ENCODE measurements at places on chromosomes 5 and 9.

DNA sequence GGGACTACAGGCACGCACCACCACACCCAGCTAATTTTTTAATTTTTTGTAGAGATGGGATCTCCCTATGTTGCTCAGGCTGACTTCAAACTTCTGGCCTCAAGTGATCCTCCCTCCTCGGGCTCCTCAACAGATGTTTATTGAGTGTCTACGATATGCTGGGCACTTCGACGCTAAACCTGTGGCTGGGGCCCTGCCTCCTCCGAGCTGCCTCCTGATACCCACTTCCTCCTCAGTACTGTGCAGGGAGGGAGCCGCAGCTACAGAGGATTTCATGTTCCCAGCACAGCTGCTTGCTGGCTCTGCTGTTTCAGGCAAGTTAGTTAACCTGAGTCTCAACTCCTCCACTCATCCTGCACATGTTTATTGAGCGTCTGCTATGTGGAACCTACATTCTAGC, 9.6 kb downstream of the AIF1L start:
- no peak for DNase-seq

- no peak for DNase-seq
These were observed 19.0 kb upstream of the SCAMP1 start for GRCh38 chr5:78341440-78341839.

- DNase-seq = no peak
These were observed 8.3 kb upstream of the YTHDC2 start for GRCh38 chr5:113505181-113505580.

DNA sequence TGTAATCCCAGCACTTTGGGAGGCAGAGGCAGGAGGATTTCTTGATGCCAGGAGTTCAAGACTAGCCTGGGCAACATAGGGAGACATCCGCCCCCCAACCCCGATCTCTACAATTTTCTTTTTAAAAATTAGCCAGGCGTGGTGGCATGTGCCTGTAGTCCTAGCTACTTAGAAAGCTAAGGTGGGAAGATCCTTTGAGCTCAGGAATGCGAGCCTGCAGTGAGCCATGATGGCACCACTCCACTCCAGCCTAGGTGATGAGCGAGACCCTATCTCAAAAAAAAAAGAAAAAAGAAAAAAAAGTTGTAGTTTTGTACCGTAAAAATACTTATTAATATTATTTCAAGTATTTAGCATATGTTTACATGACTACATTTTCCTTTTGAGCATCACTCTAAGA, 29.3 kb downstream of the TSSK1B start:
- DNase-seq = no peak

- DNase-seq = no peak
These were observed 289.9 kb downstream of the RAB3C start for GRCh38 chr5:58872670-58873273.

- no peak for DNase-seq
These were observed 103.1 kb downstream of the ATG10 start for GRCh38 chr5:82074950-82075349.

DNA sequence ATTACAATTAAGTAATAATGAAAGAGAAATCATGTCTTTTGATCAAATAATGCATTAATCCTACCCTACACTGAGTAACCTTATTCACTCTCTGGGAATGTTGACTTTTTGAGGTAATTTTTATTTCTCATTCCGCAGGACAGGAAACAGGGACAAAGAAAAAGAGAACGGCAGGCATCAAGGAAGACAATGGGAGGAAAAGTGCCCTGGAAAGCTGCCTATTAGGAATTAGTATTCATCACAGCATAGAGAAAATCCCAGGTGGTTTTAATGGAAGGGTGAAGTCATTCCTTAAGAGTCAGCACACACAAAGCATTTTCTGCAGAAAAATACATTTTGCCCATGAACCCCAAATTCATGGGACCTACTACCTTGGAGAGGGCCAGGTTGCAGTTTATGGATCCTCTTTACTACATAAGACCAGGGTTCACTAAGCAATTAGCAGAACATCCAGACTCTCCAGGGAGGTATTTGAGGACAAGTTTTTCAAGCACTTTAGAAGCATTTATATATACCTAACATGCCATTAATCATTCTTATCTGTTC, 9.4 kb downstream of the FSTL4 start:
- DNase-seq = no peak

DNA sequence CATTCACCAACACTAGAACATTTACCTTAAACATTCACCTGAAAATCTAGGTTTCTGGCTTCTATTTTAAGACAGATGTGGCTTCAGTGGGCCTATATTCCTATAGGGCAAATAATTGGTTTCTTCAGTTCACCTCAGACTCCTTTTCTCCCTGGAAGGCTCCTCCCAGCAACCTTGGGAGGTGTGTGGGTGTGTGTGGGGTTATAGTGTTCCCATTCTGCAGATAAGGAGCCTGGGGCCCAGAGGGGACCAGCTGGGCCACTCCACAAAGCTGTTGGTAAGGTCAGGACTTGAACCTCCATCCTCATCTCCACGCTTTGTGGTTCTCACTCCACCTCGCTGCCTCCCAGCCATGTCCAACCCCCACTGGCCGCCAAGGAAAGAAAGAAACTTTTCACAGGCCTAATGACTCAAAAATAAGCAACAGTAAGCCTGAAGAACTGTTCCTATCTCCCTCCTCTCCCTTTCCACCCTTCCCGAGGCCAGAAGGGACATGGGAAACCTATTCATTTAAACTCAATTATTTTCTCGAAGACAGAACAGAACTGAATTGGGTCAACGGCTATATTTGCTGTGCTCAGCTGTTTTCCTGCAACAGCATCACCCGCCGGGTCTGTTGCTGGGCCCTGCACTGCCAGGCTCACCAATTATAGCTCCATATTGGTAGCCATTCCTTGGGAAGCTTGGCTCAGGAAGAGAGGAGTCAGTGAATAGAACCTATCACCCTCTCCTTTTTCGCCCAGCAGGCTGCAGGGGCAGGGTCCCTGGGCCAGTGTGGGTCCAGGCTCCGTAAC, 78.5 kb downstream of the DAB2IP start:
- DNase-seq = no peak

- DNase-seq = no peak
These were observed 668.6 kb upstream of the DMAC1 start for GRCh38 chr9:8468045-8468637.

- no peak for DNase-seq
These were observed 2.0 kb upstream of the CCL27 start for GRCh38 chr9:34664281-34665066.

- DNase-seq = no peak
These were observed 182.9 kb downstream of the ARHGEF28 start for GRCh38 chr5:73808911-73809310.

GRCh38 chr9:104611213-104611612, 5.8 kb upstream of the OR13C2 start:
- DNase-seq = no peak

DNA sequence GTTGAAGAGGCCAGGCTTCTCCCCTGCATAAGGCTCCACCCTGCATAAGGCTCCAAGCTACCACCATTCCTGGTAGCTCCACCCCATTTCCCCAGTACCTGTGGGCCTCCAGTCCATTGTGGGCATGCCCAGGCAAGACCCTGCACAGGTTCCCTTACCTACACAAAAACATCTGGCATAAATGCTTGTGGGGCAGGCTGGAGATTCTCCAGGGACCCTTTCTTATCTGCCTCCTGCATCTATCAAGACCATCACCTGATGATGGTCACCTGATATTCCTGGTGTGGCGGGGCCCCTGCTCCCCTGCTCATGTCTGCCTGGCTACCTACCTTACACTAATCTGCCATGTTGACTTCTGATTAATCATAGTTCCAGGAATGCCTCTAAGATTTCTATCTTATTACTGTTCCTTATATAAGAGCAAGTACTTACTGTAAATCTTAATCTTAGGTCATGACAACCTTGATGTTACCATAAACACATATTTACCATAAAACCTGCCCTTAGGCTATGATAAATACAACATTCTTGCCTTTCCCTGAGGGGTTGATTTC, 41.0 kb downstream of the FGD3 start:
- no peak for DNase-seq

DNA sequence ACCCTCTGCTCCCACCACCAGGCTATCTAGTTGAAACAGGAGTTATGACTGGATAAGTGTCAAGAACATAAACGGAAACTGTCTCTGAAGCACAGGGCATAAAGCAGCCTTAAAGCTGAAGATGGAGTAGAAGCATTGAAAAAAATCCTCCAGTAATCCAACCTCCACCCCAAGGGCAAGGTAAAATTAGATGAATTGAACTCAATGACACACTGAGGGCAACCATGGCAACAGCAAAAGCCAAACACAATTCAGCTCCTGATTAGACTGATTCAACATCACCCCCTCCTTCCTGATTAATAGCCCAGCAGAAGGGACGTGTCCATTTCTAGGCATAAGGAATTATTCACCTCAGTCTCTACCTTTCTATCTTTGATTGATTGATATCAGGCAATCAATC, 183.2 kb upstream of the MAP3K1 start:
- no peak for DNase-seq

- DNase-seq = no peak
These were observed 74.0 kb upstream of the RXRA start for GRCh38 chr9:134252084-134252830.

DNA sequence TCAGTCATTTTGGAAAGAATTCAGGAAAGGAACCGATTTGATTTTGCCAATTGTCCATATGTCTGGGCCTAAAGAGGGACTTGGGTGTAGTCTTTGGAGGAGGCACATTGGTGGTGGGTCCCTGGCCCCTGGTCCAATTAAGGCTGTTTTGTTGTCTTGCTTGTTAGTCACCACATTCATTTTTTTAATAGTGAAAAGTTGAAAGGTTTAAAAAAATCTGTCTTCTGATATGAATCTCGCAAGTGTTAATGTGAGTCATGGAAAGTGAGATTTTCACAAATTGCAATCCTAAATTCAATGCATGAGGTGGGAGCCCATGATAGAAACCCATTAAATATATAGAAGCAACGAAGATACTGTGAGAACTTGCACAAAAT, 165.9 kb upstream of the OTULINL start:
- DNase-seq = no peak

DNA sequence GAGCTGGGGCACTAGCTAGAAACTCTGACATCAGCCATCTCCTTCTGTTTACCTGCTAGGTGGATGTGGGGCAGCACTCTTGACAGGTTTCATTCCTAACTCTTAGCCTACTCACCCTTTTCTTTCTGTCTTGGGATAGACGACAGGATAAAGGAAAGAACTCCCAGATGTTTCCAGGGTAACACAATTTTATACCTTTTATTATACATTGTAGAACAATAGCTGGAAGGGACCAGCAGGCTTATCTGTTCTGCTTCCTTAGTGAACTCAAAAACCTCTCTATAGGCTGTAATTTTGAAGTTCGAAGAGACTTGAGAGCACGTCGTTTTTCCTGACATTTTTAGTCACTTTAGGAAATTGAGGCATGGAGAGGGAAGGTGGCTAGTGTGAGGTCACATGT, 13.2 kb downstream of the SPTAN1 start:
- no peak for DNase-seq

- DNase-seq = no peak
These were observed 70.5 kb downstream of the GPBP1 start for GRCh38 chr5:57244331-57244730.

DNA sequence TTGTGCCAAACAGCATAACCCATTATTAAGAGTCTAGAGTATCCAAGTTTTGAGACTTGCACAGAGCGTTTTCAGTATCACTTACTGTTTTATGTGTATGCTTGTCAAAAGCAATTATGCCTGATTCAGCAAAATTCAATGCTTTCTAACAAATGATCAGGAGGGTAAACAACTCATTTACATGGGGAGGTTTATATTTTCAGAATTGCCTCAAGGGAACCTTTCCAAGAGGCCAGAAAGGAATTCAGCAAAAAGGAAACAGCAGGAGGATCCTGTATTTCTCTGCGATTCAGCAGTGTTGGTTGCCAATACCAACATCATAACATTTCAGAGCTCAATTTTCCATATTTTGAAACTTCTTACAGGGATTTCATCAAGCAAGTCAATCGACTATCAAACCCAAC, 69.3 kb upstream of the DAB2 start:
- no peak for DNase-seq

DNA sequence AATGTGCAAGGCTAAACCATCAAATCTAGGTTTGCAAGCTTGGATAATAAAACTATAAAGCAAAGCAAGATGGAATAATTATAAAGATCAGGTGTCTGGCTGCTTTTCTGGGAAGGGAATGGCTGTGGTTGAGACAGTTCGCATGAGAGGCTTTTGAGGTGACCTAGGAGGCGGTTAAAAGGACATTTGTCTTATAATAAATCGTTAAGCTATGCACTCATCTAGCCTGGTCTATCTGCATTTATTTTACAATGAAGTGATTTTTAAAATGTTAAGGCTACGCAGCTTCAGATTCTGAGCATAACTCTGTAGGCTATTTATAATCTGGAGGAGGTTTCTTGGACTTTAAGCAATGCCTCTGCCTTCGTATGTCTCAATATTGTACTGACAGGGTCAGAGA, 29.4 kb upstream of the MAN2A1 start:
- no peak for DNase-seq

GRCh38 chr9:100479820-100480219, 6.9 kb downstream of the TMEFF1 start:
- DNase-seq = no peak

- no peak for DNase-seq
These were observed 134.3 kb downstream of the MEF2C start for GRCh38 chr5:88748666-88749065.

DNA sequence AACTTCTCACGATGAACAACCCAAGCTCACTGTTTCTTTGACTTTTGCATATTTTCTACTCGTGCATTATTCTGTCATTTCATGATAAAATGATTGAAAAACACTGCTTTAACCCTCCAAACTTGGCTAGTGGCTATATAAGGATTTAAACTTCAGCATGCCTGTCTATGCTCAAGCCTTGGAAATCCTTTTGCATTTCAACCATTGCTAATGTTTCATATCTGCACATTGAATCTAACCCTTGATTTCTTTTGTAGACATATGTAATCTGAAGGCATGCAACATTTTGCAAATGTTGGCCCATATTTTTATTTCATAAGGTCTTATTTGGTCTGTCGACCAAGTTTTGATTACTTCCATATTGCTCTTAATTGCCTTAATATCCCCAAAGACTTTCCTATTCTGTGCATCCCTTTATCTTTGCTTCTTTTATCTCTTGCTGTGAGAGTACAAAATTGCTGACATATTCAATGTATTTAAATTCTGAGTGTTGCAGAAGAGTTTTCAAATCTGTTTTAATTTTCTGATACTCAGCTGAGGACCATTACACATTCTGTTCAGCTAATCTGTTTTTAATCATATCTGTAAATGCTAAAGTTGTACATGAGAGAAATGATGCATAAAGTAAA, 403.7 kb upstream of the ZNF608 start:
- no peak for DNase-seq

GRCh38 chr5:177389241-177390169, 5.3 kb downstream of the SLC34A1 start:
- no peak for DNase-seq

GRCh38 chr5:137561608-137562007, 62.5 kb upstream of the SPOCK1 start:
- no peak for DNase-seq

Measured in NCI-H2029 treated with DMSO at 0.1 percent for 48 hours (cell line).